Mammary epithelial cell (primary cell): ENCODE measurements at places on chromosomes 2 and 18. TPM values are rescaled to one million over a fixed set of nuclear protein-coding genes. Genes with fewer than 3 reads are reported as not detected.

The MEP1B gene
- under 0.01 TPM for total RNA-seq

The NBAS gene
- total RNA-seq = 38.8 and 53.3 TPM in 2 replicates

The RAPGEF4 gene
- 1.2 and 3.2 TPM in 2 replicates for total RNA-seq

The TSN gene
- total RNA-seq = 54.0 TPM

The CFAP221 gene
- not detected for total RNA-seq

The SLC30A3 gene
- total RNA-seq = 0.24 TPM in 1 of 2 replicates, not detected in the other

The PECR gene
- total RNA-seq = 8.8 TPM

The CD226 gene
- 0.67 TPM for total RNA-seq

The RALBP1 gene
- total RNA-seq = 72.2 TPM

The DLX1 gene
- total RNA-seq = 0.17 TPM

The NT5DC4 gene
- total RNA-seq = 1.2 TPM

The EML6 gene
- 0.19 and 0.94 TPM in 2 replicates for total RNA-seq

The TNFRSF11A gene
- 0.50 TPM for total RNA-seq

The TMEM178A gene
- 0.19 and 0.61 TPM in 2 replicates for total RNA-seq

The OSBPL1A gene
- total RNA-seq = 65.2 TPM

The SEPTIN10 gene
- 133 TPM for total RNA-seq

The TMEM163 gene
- total RNA-seq = not detected in 2 replicates

The SKA1 gene
- 10.2 and 18.2 TPM in 2 replicates for total RNA-seq

The C2orf15 gene
- 2.0 TPM for total RNA-seq

The RBM44 gene
- 0.14 and 0.27 TPM in 2 replicates for total RNA-seq

The PSMA8 gene
- not detected for total RNA-seq

The RAMP1 gene
- total RNA-seq = 3.7 TPM

The NEU4 gene
- not detected in 2 replicates for total RNA-seq

The ABCG8 gene
- total RNA-seq = not detected

The TRABD2A gene
- 6.2 and 9.7 TPM in 2 replicates for total RNA-seq

The FBXO36 gene
- total RNA-seq = 5.2 TPM

The PUM2 gene
- total RNA-seq = 60.8 and 84.3 TPM in 2 replicates

The SOX11 gene
- not detected for total RNA-seq

The BCL11A gene
- total RNA-seq = 8.5 TPM

The DHRS9 gene
- total RNA-seq = not detected

The PAIP2B gene
- total RNA-seq = 1.7 and 2.1 TPM in 2 replicates

The CIB4 gene
- total RNA-seq = not detected in 2 replicates

The CNTNAP5 gene
- not detected for total RNA-seq

The CYTIP gene
- not detected for total RNA-seq

The LYG2 gene
- not detected for total RNA-seq

The LCLAT1 gene
- total RNA-seq = 26.4 TPM in 2 replicates

The TANK gene
- total RNA-seq = 76.8 TPM

The FBXO15 gene
- 0.73 and 1.1 TPM in 2 replicates for total RNA-seq

The RELCH gene
- total RNA-seq = 36.5 TPM

The UBE2F gene
- total RNA-seq = 41.5 TPM

The C2orf76 gene
- total RNA-seq = 6.2 TPM

The PHLPP1 gene
- total RNA-seq = 9.3 TPM

The TUBB8B gene
- total RNA-seq = not detected

The ANKRD30B gene
- not detected in 2 replicates for total RNA-seq

The REG1B gene
- not detected in 2 replicates for total RNA-seq

The POMC gene
- total RNA-seq = 0.83 TPM

The DGUOK gene
- 78.2 and 92.5 TPM in 2 replicates for total RNA-seq

The BOLL gene
- not detected for total RNA-seq

The AGXT gene
- total RNA-seq = not detected in 2 replicates

The ZC3H8 gene
- 13.8 TPM for total RNA-seq

The PCARE gene
- total RNA-seq = under 0.01 TPM

The IL1F10 gene
- not detected for total RNA-seq

The MYO7B gene
- not detected for total RNA-seq

The TUBA4B gene
- not detected for total RNA-seq

The TBR1 gene
- under 0.01 TPM for total RNA-seq

The SLC66A2 gene
- 30.0 and 40.0 TPM in 2 replicates for total RNA-seq

The MAP4K3 gene
- total RNA-seq = 25.7 and 43.1 TPM in 2 replicates

The NAT8 gene
- not detected in 2 replicates for total RNA-seq
